Esophagus squamous epithelium (tissue), 5 donors: ENCODE measurements at places on chromosomes 5 and 9.

GRCh38 chr5:84383816-84384603 lies 670 bp downstream of the EDIL3 start:
- DNase-seq: no peak

DNA sequence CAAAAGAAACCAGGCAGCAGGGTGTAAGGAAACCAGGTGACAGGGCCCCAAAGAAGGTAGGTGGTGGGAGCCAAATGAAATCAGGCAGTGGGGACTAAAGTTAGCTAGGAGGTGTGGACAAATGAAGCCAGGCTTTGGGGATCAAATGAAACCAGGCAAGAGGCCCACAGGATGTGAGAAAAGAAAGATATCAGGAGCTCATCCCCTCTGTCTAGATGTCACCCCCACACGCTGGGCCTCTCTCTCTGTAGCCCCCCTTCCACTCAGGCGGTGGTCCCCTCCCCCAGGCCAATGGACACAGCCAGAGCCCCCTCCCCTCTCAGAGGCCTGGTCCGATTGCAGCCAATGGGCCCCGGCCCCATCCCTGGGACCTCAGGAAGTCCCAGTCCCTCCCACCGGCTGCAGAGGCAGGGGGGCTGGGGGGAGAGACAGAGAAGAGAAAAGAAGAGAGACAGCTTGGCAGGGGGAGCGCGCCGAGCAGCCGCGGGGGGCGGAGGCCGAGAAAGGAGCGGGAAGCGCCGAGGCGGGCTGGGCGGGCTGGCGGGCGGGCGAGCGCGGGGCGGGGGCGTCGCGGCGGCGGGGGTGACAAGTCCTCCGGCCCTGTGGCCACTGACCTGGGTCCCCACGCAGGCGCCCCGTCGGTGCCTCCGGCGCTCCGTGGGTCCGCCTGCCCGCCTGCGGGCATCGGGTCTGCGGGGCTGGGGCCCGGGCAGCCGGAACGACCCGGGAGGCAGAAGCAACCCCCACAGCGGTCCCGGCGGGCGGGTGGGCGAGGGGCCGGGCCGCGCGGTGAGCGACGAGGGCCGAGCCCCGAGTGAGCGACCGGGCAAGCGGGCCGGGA lies 11.9 kb downstream of the CNTFR start:
- DNase-seq: no peak

DNA sequence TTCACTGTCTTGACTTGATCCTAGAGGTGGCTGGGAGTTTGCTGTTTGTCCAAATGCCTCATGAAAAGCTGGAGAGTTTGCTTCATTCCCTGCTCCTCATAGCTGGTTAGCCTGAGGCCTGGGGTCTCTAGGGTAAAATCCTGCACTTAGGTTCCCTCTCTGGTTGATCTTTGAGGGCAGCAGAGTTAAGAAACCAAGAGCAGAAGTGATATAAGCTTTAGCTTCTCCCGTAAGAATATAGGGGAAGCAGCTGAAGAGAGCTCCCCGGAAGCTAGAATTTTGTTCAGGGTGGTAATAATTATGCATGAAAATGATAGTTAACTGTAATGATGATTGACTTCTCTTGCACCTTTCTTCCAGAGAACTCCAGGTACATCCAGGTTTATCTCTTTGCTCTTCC lies 1.4 kb downstream of the FAM53C start:
- DNase-seq: no peak

- no peak for DNase-seq
These were observed 307.5 kb upstream of the CLINT1 start for GRCh38 chr5:158166424-158166823.

DNA sequence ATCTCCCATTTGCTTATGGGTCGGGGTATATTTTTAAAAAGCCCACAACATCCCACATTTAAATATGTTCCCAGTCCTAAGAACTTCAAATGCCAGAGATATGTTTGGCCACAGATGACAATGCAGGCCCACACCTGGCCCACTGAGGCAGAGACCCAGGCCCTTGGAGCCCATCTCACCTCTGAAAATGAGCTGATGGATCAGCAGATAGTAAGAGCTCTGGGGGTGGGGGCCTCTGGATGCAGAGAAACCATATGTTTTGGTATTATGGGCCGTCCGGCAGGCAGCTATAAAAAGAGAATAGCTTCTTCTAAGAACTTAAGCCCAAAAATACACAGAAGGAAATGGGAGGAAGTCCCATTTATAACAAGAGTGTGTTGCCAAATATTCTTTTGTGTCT lies 256.0 kb downstream of the GRIA1 start:
- no peak for DNase-seq

GRCh38 chr9:130531670-130532069 lies 47.7 kb upstream of the FUBP3 start:
- DNase-seq: no peak

GRCh38 chr5:164346785-164347630 lies 841.6 kb downstream of the MAT2B start:
- DNase-seq: no peak

DNA sequence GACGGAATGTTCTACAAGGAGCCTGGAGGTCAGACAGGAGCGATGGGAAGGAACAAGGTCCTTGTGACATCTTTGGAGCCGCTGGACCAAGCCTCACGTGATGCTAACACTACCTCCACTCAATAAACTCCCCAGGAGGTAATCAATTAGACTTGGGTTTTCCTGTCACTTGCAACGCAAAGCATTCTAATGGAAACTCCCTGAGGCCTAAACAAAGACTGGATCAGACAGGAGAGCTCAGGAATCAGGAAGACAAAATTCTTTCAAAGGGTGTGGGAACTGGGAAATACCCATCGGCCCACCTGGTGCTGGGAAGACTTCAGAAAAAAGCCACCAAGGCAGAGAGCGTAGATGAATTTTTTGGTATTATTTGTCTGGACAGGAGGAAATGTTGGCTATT lies 22.3 kb upstream of the UNC5A start:
- no peak for DNase-seq

DNA sequence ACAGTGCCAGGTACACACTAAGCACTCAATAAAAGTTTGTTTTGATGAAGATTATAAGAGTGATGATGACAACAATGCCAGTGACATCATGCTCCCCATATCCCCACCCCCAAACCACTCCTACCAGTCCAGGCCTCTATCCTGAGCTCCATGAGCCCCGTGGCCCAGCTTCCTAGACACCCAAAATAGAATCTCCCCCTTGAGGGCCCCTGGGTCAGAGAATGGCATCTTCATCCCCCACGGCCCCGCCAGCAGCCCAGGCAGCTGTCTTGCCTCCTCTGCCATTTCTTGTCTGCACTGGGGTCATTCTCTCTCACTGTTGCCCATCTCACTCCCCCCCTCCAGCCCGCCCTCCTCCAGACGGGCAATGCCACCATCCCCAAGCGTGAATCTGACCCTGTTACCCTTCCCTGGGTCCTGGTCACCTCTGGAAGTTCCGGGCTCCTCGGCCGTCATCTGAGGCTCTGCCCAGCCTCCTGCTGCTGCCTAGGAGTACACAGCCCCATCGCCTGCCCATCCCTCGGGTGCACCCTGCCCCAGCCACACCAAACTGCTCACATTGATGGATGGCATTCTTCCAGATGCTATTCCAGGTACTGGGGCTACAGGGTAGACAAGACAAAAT lies 76.8 kb upstream of the LMX1B start:
- DNase-seq: no peak
